ENCODE measurements at places on chromosomes 11 and 22.

- peak; percentile 49 for DNase-seq
These were observed 2.0 kb upstream of the C11orf42 start for GRCh38 chr11:6203327-6203726.

- no peak for DNase-seq
These were observed 11.4 kb upstream of the DENND5A start for GRCh38 chr11:9276571-9276970.

DNA sequence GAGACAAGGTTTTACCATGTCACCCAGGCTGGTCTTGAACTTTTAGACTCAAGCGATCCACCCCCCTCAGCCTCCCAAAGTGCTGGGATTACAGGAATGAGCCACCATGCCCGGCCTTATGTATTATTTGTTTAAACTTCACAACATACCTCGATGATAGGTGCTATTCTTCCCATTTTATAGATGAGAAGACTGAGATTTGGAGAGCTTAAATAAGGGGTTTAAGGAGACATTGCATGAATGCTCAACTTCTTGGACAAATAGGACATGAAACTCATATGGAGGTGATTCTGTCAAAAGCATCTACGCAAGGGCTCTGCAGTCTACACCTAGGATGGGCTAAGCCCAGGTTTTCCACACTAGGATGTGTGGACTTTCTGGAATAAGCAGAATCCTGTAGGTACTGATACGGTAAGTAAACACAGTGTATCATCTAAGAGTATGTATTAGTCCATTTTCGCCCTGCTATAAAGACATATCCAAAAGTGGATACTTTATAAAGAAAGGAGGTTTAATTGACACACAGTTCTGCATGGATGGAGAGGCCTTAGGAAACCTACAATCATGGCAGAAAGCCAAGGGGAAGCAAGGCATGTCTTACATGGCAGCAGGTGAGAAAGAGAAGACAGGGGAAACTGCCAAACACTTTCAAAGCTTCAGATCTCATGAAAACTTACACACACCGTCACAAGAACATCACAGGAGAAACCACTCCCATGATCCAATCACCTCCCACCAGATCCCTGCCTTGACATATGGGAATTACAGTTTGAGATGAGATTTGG lies 62.8 kb upstream of the CAPRIN1 start:
- no peak for DNase-seq

- DNase-seq: peak; percentile 70
These were observed 32.6 kb downstream of the PRCP start for GRCh38 chr11:82867495-82868082.

GRCh38 chr11:133040289-133040900 lies 491.9 kb downstream of the OPCML start:
- no peak for DNase-seq

- no peak for DNase-seq
These were observed 2.1 kb upstream of the PHLDB1 start for GRCh38 chr11:118605116-118605867.

GRCh38 chr11:78791254-78791653 lies 216.6 kb upstream of the NARS2 start:
- no peak for DNase-seq

GRCh38 chr22:19244600-19245352 lies 46.7 kb downstream of the CLTCL1 start:
- DNase-seq: no peak

Measured in CD4-positive, alpha-beta T cell treated with Interleukin-4 for 1 hour (primary cell).